Activated CD8-positive, alpha-beta T cell treated with anti-CD3 and anti-CD28 coated beads for 36 hours (primary cell): ENCODE measurements at places on chromosomes 13 and 19. TPM values are rescaled to one million over a fixed set of nuclear protein-coding genes. Genes with fewer than 3 reads are reported as not detected.

Gene KCNC3
- total RNA-seq: 0.81 TPM

Gene LSR
- 20.0 TPM for total RNA-seq

Gene ETHE1
- 50.9 TPM for total RNA-seq

Gene ADAT3
- total RNA-seq: 6.7 TPM

Gene SIGLEC9
- total RNA-seq: 0.65 TPM

Gene GPR12
- total RNA-seq: not detected

Gene POU4F1
- total RNA-seq: 0.07 TPM

Gene SBSN
- not detected for total RNA-seq

Gene ZNF285
- 1.7 TPM for total RNA-seq

Gene CRLF1
- not detected for total RNA-seq

Gene TRPC4
- not detected for total RNA-seq

Gene LNX2
- total RNA-seq: 4.6 TPM

Gene APLP1
- 2.0 TPM for total RNA-seq

Gene SLAIN1
- 26.5 TPM for total RNA-seq

Gene CPB2
- total RNA-seq: not detected

Gene MBD3L2
- total RNA-seq: not detected

Gene KIR3DL2
- total RNA-seq: 0.27 TPM

Gene BRSK1
- total RNA-seq: 5.8 TPM

Gene EPSTI1
- total RNA-seq: 8.4 TPM

Gene SYT5
- not detected for total RNA-seq

Gene ADM5
- 5.2 TPM for total RNA-seq

Gene LRRC63
- total RNA-seq: 0.47 TPM

Gene KLHL1
- not detected for total RNA-seq

Gene F10
- total RNA-seq: not detected

Gene ZNF506
- total RNA-seq: 45.5 TPM

Gene B3GNT8
- total RNA-seq: 0.59 TPM

Gene PSG2
- not detected for total RNA-seq

Gene CYP2A6
- total RNA-seq: not detected

Gene PGLYRP2
- 0.25 TPM for total RNA-seq

Gene ZNF835
- 3.3 TPM for total RNA-seq

Gene AMER2
- not detected for total RNA-seq

Gene PALM
- total RNA-seq: 0.22 TPM

Gene CHST8
- total RNA-seq: not detected

Gene ZNF146
- total RNA-seq: 109 TPM

Gene CTU1
- total RNA-seq: 11.1 TPM

Gene CD79A
- 19.3 TPM for total RNA-seq

Gene ATXN8OS
- not detected for total RNA-seq

Gene ZFP82
- 7.9 TPM for total RNA-seq

Gene ERICH4
- total RNA-seq: not detected

Gene TSHZ3
- 0.16 TPM for total RNA-seq

Gene ZNF20
- total RNA-seq: 2.0 TPM

Gene C13orf42
- not detected for total RNA-seq

Gene FCER2
- total RNA-seq: 3.7 TPM

Gene CLDN10
- not detected for total RNA-seq

Gene BST2
- total RNA-seq: 98.4 TPM

Gene GET3
- total RNA-seq: 52.2 TPM
